ENCODE measurements at places on chromosomes 11 and 22.

- DNase-seq: no peak
Measured at GRCh38 chr11:38100836-38101462, 1502.9 kb upstream of the RAG2 start.

DNA sequence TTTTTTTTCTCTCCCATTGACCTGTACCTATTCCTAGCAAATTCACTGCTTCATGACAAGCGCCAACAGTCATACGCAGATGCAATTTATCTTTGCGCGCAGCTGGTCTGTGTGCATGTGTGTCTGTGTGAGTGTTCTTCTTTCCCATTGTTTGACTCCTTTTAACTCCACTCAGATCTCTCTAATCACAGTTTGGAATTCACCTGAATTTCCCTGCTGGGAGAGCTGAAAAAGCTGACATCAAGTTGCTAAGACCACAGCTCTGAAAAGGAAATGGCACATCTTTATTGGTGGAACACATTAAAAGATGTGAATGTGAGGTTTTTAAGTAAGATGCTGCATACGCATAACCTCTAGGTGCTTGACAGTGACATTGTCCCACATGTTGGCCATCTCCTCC is 187.4 kb upstream of the MTMR2 start:
- no peak for DNase-seq

DNA sequence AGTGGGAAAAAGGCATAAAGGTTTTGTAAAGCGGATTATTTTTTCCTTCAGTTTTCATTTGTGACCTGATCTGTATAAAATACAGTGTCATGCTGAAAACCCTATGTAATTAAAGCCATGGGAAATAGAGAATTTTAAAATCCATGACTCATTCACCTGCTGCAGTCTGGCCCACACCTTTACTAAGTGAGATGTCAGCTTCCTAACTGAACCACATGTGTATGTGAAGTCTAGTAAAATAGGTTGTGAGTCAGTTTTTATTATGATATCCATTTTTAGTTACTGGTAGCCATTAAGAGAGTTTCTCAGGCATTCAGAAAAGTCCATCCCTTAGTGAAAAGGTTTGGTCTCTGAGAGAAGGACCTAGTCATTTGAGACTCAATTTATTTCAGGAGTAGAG is 60.9 kb downstream of the TRIM44 start:
- DNase-seq: no peak

DNA sequence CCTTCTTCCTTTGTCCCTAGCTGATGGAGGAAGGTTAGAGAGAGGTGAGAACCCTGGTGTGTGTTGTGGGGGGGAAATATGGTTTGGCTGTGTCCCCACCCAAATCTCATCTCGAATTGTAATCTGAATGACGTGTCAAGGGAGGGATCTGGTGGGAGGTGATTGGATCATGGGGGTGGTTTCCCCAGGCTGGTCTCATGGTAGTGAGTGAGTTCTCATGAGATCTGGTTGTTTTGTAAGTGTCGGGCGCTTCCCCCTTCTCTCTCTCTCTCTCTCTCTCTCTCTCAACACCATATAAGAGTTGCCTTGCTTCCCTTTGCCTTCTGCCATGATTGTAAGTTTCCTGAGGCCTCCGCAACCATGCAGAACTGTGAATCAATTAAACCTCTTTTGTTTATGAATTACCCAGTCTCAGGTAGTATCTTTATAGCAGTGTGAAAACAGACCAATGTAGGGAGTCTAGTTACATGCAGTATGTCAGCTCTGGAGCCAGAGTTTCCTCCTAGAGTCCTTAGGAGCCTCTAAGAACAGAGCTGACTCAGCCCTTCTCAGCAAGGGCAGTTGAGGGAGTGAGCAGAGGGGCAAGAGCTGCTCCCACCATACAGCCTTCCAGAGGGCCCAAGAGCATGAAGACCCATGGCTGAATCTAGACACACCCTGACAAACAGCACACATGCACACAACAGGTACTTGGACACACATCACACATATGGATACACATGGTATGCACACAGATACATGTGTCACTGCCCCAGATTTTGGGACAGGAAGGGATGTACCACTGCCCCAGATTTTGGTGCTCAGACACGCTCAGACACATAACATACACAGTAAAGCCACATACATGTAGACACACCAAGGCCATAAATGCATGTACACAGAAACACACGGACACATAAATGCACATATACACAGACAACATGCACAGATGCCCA is 12.9 kb upstream of the LRRC32 start:
- DNase-seq: no peak

- no peak for DNase-seq
Measured at GRCh38 chr11:131662993-131663392, 292.6 kb downstream of the NTM start.

- no peak for DNase-seq
Measured at GRCh38 chr11:1921574-1922141, 2.2 kb downstream of the TNNT3 start.

All from HS-5 (cell line).